ENCODE measurements at places on chromosomes 2 and 18. TPM values are rescaled to one million over a fixed set of nuclear protein-coding genes. Genes with fewer than 3 reads are reported as not detected.

Gene SIX2
- not detected for total RNA-seq

DNA sequence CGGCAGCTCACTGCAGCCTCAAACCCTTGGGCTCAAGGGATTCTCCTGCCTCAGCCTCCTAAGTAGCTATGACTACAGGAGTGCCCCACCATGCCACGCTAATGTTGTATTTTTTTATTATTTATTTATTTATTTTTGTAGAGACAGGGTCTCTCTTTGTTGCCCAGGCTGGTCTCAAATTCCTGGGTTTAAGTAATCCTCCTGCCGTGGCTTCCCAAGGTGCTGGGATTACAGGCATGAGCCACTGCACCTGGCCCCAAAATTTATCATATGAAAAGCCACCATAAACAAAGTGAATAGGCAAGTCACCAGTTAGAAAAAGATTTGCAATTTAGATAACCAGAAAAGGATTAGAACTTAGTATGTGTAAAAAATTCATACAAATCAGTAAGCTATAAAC, 138.6 kb upstream of the NCK2 start:
- no peak for DNase-seq

Gene MBD1
- total RNA-seq = 94.8 TPM

DNA sequence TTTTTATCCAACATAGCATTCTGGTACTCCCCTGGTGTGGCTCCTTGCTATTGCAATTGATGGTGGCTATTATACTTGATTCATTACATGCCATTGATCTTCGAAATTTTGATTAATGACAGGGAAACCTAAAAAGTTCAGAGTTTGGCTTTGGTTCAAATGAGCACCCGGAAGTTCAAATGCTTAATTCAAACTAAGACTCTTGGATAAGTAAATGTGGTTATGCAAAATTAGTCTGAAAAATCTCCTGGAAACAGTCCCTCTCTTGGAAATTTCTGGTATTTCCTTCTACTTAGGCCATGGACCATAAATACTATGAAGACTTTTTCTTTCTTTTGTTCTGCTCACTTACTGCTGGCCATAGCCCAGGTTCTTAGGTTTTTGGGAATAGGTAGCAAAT, 65.3 kb upstream of the SMIM21 start:
- DNase-seq = no peak

- DNase-seq = no peak
Observed at GRCh38 chr2:30577151-30577550, 130.1 kb downstream of the LCLAT1 start.

Gene NDC80
- 1.3 TPM for total RNA-seq

Gene ESPNL
- total RNA-seq = 1.1 TPM

Gene CRYBA2
- total RNA-seq = not detected

Gene FEV
- total RNA-seq = not detected

DNA sequence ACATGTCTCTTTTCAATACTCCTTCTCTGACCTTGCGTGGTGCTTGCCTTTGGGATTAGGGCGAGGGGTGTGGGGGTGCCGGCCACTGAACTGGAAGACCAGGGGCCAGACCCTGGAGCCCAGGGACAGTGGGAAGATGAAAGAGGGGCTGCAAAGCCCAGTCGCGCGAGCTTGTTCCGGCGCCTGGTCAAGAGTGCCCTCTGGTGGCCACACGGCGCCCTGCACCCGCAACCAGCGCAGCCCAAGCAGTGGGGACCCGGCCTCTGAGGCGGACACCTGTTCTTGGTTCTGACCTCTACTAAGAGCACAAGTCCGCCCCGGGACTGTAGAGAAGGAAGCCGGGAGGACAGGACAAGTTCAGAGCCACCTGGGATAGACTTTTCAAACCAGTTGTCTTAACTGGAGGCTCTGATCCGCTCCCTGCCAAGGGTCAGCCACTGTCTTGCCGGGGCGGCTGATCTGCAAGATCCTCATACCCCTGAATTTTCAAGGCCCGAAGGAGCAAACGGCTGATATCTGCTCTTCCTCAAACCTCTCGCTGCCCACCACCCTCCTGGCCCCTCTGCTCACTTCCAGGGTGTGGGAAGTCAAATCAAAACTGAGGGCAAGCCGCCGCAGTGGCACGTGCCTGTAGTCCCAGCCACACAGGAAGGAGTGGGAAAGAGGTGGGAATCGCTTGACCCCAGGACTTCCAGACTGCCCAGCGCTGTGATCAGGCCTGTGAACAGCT, 14.9 kb upstream of the MSH6 start:
- peak; percentile 54 for DNase-seq

DNA sequence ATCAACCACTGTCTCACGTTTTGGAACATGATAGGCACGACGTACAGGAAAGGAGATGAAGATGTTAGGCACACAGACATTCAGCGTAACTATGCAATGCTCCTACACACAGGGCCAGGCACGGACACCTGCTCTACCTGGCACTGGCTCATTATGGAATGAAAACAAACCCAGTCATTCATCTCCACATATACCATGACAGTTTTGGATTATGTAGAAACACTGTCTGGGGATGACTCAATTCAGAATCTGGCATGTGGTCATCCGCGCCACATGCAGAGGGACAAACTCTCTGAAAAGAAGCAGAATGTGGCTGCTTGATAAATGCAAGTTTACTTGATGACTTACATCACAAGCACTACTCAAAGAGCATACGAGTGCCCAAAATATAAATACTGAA, 29.5 kb upstream of the NFU1 start:
- DNase-seq = no peak
